Uterus (tissue), 4 donors: ENCODE measurements at places on chromosomes 1 and 21. TPM values are rescaled to one million over a fixed set of nuclear protein-coding genes. Genes with fewer than 3 reads are reported as not detected.

- H3K27ac ChIP-seq = no peak overlapping the region
- H3K4me1 ChIP-seq = no peaks in the 10 kb centered on the region
- no peaks in the 10 kb centered on the region for H3K27me3 ChIP-seq
- DNase-seq = no peak
- no peaks in the 10 kb centered on the region for H3K36me3 ChIP-seq
Observed at GRCh38 chr1:207998691-207999090, 87.8 kb upstream of the CD34 start.

GRCh38 chr1:168966636-168967035, 139.9 kb upstream of the ATP1B1 start:
- H3K4me1 ChIP-seq = no peaks in the 10 kb centered on the region
- no peaks in the 10 kb centered on the region for H3K36me3 ChIP-seq
- no peak for DNase-seq

The RIMKLA gene
- total RNA-seq = 1.6 TPM

The IGSF3 gene
- total RNA-seq = 35.6 TPM

The GREM2 gene
- 0.59 TPM for total RNA-seq

The PARK7 gene
- 91.7 TPM for total RNA-seq

The KCNA3 gene
- 1.3 TPM for total RNA-seq

The MAP10 gene
- total RNA-seq = 0.59 TPM

The TOR1AIP1 gene
- 90.8 TPM for total RNA-seq
